ENCODE measurements at places on chromosomes 2 and 18.

- no peak for DNase-seq
Observed at GRCh38 chr2:120465989-120466703, 120.2 kb downstream of the INHBB start.

GRCh38 chr18:38545071-38545470 is 979.5 kb upstream of the CELF4 start:
- no peak for DNase-seq

DNA sequence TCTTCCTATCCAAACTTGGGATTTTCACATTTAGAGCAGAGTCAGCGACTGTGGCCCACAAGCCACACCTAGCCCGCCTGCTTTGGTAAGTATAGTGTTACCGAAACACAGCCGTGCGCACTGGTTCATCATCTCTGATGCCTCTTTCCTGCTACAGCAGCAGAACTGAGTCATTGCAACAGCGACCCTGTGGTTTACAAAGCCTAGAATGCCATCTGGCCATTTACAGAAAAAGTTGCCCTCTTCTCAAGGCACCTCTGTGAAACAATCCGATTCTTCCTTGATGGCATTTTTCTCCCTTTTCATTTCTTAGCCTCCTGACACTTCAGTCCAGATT is 10.7 kb upstream of the IAH1 start:
- no peak for DNase-seq

- peak; percentile 53 for DNase-seq
Observed at GRCh38 chr2:45962177-45962921, 310.9 kb downstream of the PRKCE start.

DNA sequence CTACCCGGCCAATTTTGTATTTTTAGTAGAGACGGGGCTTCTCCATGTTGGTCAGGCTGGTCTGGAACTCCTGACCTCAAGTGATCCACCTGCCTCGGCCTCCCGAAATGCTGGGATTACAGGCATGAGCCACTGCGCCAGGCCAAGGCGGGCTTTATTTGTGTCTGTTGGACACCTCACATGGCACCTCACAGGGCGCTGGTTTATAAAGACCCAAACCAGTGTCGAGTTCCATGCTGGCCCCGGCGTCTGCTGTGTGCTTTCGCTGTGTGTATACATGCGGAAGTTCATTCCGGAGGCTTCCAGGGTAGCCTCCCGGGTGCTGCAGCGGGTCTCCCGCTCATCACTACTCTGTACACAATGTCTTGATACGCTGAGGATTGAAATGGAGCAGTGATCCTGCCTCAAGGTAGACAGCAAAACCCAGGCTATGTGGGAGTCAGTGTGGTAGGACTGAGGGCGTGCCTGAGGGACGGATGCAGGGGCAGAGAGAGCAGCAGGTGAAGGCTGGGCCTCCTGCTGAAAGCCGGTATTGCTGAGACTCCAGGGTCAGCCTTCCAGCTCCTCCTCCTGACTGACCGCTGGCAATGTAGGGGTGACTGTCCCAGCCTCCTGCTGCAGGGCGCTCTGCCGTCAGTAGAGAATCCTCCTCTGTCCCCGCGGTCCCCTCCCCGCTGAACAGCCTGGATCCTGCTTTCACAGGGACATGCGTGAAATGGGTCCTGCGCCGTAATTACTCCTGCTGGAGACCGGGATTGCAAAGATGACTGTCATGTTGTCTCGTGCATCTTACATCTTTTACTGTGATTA is 22.7 kb downstream of the LDLRAD4 start:
- DNase-seq, result no peak
